Activated naive CD8-positive, alpha-beta T cell treated with anti-CD3 and anti-CD28 coated beads for 36 hours (primary cell): ENCODE measurements at places on chromosomes 3 and 15.

GRCh38 chr3:151321526-151321925 lies 4.9 kb upstream of the GPR87 start:
- DNase-seq = no peak

DNA sequence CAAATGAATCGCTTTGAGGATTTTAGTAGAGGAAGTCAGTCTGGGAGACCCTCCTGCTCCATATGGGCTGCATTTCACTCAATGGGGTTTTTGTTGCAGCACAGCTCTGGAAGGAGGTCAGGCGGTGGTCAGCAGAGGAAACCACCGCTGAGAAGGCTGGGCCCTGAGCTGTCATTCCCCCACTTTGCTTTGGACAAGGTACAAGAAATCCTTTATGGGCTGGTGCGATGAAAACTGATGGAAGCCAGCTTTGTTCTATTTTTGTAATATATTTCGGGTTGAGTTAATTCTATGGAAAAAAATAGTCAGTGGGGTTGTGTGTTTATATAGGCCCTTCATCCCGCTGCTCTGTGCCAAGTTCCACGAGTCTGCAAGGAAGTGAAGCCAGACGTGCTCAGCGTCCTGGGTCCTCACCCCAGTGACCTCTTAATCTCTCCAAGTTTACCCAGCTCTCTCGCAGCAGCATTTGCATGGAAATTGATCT lies 157.1 kb upstream of the TMC3 start:
- no peak for DNase-seq

DNA sequence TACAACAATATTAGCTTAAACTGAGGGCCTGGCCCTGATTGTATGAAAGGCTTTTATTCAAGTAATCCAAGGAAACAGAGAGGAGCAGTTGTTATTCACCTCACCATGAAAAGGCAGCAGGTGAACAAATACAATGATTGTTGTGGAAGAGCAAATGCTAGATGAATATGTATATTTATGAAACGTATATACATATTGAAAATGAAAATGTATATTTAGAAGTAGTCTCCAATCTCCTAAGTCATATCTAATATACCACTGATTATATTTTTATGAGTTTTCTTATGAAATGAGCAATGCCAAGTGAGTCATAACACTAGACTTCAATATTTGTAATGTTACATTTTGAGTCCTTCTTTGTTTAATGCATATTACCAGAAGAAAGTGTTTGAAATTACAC lies 116.2 kb upstream of the KCNMB2 start:
- DNase-seq = no peak

GRCh38 chr3:95424279-95424678 lies 1361.4 kb downstream of the NSUN3 start:
- DNase-seq = no peak

DNA sequence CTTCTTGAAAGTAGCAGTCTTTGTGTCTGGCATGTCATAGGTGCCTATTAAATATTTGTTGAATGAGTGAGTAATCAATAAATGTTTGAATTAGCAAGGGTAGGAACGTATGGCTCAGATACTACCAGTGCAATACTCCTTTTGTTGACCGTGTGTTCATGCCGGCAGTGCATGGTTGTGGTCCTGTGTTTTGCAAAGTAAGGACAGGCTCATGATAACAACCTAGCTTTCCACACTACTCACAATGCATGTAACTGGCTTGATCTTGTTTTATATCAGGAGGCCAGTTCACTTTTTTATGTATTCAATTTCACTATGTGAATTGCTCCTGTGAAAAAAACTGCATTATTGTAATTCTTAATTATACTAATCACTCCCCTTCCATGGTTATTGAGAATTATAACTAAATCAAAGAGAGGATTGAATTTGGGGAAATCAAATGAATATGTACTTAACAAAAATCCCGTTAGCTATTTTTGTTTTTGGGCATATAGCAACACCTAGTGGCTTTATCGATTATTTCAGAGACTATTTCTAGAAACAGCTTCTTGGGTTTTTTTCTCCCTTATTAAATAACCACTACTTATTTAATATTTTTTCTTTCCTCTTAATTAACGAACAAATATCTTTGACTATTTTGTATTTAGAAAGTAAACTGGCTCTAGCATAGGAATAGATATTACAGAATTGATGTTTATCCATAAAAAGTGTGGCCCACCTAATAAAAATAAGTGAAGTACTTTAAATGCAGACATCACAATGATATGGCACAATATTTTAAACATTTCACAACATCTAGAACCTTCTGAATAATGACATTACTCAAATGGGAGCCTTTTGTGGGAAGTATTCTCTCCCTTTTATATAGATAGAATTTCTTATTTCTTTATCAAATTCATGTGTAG lies 218.5 kb downstream of the BBX start:
- DNase-seq = no peak

- no peak for DNase-seq
Measured at GRCh38 chr15:85515212-85515611, 134.8 kb downstream of the AKAP13 start.

GRCh38 chr3:63979093-63979885 lies 44.0 kb downstream of the PSMD6 start:
- DNase-seq = no peak

GRCh38 chr3:170802164-170803151 lies 67.5 kb downstream of the RPL22L1 start:
- no peak for DNase-seq

DNA sequence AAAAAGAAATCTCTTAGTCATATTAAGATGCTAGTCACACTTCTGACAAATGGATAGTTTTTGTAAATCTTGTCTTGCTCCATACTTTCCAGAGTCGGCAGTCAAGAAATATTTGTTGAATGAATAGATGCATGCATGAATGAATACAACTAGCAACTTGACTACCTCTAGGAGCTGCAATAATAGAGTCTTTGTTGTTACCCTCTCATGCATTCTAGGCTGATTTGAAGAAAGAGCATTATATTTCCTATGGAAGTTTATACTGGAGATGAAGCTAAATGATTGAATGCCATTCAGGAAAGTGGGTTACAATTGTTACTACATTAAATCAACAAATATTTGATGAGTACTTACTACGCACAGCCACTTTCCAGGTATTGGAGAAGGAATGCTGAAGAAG lies 18.1 kb upstream of the TRAT1 start:
- no peak for DNase-seq

DNA sequence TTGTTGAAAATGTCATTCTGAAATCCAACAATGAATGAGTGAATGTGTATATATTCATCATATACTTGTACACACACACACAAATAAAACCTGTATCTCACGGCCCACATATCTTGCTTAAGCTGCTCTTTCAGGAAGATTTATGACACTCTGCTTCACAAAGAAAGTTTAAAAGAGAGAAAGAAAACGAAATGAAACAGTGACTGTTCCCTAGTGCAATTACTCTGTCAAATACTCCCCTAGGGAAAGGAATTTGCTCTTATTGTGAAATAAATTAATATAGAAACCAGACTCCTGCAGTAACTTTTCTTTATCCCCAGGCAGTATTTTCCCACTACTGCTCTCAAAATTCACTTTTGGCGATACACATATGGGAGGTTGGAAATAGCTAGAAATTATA lies 329.1 kb downstream of the VPS13C start:
- no peak for DNase-seq

- no peak for DNase-seq
Measured at GRCh38 chr15:88882785-88883184, 12.6 kb downstream of the HAPLN3 start.

GRCh38 chr3:127164615-127165014 lies 28.3 kb upstream of the PRR23E start:
- DNase-seq = no peak

DNA sequence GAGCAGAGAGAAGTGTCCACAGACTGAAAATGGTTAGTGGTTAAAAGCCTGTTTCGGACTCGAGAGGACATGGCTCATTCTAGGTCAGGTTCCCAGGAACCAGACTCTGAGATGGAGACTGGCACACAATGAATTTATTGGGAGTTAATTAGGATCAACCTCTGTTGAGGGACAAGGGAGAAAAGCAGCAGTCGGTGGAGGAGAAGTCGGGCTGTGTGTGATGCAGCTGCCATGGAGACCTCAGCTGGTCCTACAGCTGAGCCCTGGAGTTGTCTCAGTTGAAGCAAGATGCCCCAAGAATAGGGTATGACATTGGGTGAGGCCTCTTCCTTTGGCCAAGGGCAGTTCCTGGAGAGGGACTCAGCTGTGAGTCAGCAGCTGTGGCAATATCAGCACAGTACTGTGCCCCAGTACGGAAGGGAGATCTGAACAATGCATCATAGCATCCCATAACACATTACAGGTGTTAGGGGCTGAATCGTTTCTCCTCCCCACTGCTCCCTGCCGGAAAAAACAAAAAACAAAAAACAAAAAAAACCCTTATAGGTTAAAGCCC lies 105.4 kb downstream of the ABHD5 start:
- DNase-seq = no peak

DNA sequence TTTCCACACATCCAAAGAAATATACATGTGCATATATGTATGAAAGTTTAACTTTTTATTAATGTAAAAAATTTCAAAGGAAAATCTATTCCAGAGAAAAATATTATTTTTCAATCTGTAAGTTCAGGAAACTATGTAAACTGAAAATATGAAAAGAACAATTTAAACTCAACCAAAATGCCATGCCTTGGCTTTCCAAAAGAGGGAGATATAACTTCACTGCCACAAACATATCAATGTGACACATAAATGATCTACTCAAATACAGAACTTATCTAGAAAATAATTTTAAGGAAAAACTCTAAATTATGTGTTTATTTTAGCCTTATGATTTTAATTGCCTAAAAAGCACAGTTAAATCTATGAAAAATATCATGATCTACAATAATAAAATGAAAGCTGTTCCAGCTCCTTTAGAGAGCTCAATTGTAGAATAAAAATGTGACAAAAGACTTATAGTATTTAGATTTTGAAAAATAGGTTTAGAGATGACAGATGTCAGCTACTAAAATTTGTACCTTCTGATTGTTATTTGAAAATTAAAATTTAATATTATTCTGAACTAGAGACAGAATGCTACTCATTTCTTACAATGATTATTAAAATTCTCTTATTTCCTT lies 94.8 kb downstream of the GBE1 start:
- no peak for DNase-seq

DNA sequence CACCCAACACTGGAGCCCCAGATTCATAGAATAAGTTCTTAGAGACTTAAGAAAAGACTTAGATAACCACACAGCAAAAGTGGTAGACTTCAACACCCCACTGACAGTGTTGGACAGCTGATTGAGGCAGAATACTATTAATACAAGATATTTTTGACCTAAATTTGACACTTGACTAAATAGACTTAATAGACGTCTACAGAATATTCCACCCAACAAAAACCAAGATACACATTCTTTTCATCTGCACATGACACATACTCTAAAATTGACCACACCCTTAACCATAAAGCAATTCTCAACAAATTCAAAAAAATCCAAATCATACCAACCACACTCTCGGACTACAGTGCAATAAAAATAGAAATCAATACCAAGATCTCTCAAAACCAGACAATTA lies 179.8 kb upstream of the TPM1 start:
- DNase-seq = no peak

DNA sequence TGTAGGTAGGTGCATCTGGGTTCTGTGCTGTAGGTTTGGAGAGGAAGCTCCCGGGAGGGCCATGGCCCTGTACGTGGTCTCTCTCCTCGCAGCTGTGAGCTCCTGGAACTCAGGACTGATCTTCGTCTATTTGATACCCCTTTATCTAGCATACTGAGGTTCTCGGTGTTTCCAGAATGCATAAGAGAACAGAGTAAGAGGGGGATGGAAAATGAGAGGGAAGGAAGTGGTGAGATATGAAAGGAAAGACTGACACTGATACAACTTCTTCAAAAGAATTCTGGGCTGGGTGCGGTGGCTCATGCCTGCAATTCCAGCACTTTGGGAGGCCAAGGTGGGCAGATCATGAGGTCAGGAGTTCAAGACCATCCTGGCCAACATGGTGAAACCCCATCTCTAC lies 90.7 kb downstream of the CHRD start:
- DNase-seq = no peak

DNA sequence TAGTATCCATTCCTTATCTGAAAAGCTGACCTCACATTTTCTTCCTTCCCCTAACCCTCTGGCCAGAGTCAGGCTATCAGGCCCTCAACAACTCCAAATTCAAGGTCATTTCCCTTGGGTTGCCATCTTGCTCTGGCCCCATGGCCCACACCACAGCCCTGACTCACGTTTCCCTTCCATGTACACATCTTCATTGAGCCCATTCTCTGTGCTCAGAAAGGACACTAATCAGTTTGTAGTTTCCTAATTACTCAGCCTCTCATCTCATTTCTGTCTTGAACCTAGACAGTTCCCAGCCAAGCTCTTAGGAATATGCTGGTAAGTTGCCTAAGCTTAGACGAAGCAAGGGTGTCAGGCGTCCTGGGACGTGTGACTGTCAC lies 14.9 kb downstream of the TGM5 start:
- peak; percentile 39 for DNase-seq

DNA sequence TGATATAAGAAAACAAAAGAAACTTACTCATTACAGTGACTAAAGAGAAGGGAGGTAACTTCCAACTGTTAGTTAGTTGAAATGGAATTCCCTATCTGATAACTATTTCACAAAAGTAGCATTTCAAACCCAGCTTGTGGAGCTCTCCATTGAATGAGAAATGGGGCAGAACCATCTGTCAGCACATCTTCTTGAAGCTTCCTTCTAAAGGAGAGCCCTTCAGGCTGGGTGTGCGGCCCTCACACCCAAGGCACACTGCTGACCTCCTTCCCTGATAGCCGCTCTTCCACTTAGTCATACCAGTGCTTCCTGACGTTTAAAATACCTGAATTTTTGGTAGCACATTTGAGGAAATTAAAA lies 28.1 kb upstream of the VEPH1 start:
- DNase-seq = no peak

DNA sequence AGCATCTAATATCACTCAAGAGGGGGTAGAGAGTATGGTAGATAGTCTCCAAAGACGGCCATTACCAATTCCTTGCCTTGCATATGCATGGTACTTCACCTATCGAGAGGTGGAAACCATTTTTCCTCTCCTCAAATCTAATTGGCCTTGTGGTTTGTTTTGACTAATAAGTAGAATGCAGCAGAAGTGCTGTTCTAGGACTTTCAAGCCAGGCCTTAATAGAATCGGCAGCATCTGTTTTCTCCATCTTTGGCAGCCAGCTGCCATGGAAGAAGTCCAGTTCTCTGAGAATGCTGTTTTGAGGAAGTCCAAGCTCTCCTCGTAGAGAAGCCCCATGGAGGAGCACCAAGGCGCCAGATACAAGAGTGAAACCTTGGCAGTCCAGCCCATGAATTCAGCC lies 59.1 kb upstream of the RASGRP1 start:
- DNase-seq = no peak

DNA sequence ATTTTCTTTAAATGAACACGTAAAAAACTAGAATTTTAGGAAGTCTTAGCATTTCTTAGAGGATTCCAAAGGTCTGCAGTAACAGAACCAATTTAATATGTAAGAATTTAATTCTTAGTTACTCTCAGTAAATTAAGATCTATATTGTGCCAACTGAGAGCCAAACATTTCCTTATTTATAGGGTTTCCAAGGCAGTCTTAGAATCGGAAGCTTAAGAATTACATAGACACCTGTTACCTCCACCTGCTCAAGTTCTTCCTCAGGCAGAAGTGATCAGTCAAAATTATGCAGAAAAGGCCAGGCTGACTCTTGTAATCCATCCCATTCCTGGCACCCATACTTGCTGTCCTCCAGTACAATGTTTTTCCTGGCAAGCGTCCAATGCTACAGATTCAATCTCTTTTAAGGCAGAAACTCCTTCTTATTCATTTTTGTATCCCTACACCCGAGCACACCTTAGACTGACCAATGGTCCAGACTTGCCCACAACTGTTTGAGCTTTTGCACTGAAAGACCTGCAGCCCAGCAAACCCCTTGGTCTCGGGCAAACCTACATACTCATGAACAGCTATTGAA lies 64.3 kb downstream of the NCEH1 start:
- DNase-seq = no peak

GRCh38 chr3:190117981-190118380 lies 2.7 kb downstream of the P3H2 start:
- no peak for DNase-seq
